NCI-H510A treated with DMSO at 0.1 percent for 48 hours (cell line): ENCODE measurements at places on chromosomes 2 and 18.
A peak's percentile ranks its signal among the peaks of the same experiment; 100 is the strongest.

GRCh38 chr18:42157420-42157819 is 202.4 kb downstream of the PIK3C3 start:
- DNase-seq, result no peak

- no peak for DNase-seq
Measured at GRCh38 chr2:136023416-136023815, 38.0 kb upstream of the DARS1 start.

DNA sequence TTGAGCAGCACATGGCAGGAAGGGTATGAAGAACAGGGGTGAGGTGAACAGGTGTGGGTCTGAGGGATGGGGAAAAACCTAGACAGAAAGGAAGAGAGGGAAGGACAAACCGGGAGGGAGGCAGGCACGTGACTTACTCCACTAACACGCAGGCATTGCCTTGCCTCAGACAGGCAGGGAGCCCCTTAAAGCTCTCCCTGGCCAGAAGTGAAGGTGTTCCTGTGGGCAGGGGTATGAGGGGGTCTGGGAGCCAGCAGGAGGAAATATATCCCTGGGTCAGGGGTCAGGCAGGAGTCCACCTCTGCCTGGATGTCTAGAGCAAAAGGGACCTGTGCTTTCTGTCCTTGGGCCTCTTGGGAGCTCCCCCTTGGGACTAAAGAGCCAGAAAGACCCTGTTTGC is 135.3 kb upstream of the EPAS1 start:
- DNase-seq, result no peak

DNA sequence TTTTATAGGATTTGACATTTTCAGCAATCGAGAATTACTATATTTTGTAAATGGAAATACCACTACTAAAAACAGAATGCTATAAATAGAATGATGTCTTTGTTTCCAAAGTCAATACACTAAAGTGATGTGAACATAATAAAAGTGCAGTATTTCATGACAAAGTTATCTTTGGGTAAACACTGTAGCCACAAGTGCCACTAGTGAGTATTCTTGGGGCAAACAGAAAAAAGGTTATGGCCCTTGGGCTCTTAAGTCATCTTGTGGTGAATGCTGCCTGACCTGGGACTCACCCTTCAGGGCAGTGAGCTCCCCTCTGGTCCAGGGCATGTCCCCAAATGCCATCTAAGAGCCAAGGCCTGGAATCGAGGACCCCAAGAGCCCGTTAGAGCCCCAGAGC is 99.2 kb upstream of the KYNU start:
- no peak for DNase-seq

DNA sequence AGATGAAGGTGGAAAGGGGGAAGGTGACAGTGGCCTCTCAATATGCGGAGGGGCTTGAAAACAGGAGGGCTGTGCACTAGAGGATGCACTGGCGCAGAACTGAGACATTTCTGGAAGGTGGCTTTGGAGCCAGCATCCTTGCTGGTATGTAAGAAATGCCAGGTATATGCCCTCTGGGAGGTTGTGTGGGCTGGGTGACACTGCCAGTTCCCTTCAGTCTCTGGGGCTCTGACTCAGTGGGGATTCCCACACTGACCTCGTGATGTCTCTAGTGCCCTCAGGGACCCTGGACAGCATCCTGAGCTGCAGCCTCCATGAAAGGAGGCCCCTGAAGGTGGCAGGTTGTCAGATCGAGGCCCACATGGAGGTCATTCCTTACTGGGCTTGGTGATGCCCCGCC is 74.0 kb downstream of the AGAP1 start:
- no peak for DNase-seq

DNA sequence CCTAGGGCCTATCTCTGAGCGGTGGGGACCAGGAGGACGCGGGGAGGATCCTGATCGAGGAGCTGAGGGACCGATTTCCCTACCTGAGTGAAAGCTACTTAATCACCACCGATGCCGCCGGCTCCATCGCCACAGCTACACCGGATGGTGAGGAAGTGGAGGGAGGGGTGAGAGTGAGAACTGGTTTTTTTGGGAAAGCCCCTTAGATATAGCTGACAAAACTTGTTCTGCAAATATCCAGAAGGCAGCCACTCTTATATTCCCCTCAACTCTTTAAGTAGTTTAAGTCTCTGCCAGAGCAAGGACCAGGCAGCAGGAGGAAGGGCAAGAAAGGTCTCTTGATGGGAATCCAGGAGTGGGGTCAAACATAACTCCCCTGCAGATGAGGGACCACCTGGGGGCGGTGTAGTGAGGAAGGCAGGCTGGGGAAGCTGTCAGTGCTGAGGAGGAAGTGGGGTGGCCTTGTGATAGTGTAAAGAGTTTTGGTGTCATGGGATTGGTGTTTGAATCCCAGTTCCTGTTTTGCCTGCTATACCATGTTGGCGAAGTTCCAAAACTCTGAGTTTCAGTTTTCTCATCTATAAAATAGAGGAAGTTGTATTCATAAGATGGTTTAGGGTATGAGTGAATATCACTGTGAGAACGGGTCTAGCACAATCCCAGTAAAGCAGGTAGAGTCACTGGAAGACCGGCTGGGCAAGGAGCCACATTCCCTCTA is 3.4 kb downstream of the NAGK start:
- DNase-seq, result no peak

- DNase-seq, result no peak
Measured at GRCh38 chr2:110888411-110888810, 156.0 kb downstream of the ACOXL start.

- DNase-seq, result no peak
Measured at GRCh38 chr2:22893761-22894517, 491.0 kb upstream of the KLHL29 start.

DNA sequence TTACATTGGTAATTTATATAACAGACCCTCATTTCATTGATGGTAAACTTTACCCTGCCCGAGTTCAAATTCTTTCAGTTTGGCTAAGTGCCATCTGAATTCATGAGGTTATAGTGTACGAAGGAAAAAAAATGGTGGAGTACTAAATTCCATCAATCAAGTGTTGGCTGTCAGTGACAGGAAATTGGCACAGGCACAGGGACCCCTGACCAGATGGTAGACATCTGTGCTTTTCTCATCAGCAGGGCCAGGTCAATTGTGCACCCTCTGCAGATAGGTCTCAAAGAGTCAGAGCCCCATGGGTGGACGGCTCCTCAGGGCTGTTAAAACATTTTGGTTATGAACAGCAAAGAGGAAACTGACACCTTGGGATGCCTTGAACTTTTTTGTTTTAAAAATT is 439.2 kb downstream of the SETBP1 start:
- DNase-seq, result no peak

DNA sequence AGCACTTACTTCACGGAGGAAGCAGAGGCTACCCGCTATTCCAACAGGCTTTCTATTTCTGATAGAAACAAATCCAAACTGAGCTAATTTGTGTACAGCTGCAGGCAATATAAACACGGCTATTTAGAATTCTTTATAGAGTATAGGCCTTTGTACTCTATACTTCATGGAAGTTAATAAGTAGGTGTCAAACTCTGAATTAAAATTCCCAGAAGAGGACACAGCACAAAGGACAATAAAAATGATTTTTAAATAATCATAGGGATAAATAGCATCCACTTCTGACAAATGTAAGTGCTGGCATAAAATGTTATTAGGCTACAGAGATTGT is 261.5 kb downstream of the AFF3 start:
- no peak for DNase-seq

- no peak for DNase-seq
Measured at GRCh38 chr2:68653538-68653982, 10.2 kb downstream of the PROKR1 start.

- DNase-seq, result no peak
Measured at GRCh38 chr18:35511428-35511827, 13.7 kb upstream of the INO80C start.

GRCh38 chr2:38265461-38265860 is 111.6 kb downstream of the ATL2 start:
- no peak for DNase-seq

- no peak for DNase-seq
Measured at GRCh38 chr2:202450785-202451184, 74.7 kb downstream of the BMPR2 start.

DNA sequence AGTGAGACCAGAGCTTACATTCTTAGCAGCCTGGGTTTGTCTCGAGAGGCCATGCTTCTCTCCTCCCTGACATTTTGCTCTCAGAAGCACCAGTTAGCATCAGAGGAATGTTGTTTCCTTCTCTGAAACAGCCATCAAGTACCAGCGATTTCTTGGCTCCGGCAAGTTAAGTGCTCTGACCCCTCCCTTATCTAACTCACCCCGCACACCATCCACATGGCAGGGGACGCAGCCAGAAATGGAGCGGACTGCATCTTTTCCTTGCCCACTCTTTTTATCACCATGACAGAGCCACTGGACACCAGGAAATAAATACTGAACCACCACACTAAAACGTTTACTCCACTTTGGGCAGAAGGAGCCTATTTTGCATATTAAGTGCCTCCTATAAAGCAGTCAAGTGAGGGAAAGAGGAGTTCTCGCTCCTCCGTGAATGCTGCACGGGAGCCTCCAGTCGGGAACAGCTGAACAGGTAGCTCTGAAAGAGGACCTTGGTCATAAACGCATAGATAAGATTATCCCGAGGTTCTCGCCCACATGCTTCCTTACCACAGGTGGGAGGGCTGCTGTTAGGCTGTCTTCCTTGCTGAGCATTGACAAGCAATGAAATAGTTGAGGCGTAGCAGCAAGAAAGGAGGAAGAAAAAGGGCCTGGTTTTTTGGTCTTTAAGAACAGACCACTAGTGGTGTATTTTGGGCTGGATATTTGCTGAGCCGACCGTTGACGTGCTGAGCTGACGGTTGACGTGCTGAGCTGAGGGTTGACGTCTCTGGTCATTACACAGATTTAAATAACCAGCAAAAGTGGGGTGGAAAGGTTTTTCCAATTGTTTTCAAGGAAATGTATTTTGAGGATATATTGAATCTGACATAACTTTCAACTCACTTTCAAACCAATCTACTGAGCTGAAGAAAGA is 71.4 kb upstream of the ITGB6 start:
- DNase-seq, result no peak

- no peak for DNase-seq
Measured at GRCh38 chr2:214549946-214550345, 139.1 kb downstream of the VWC2L start.

DNA sequence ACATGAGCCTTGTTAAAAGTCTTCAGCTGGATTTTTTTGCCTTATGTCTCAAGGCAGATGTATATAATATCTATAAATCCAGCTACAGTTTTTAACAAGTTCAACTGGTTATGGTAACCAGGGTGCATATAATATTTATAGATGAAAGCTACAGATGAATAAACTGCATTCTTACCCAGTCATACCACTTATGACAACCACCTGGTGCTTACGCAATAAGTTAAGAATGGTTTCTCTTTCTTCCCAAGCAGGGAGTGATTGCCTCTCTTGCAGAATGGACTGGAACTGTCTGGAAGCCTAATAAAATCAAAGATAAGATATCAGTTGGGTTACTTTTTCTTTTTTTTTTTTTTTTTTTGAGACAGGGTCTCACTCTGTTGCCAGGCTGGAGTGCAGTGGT is 19.6 kb downstream of the DHX57 start:
- no peak for DNase-seq

- DNase-seq, result no peak
Measured at GRCh38 chr2:36565712-36566111, 32.3 kb downstream of the FEZ2 start.

GRCh38 chr2:54476852-54477251 is 20.7 kb downstream of the SPTBN1 start:
- DNase-seq, result no peak

DNA sequence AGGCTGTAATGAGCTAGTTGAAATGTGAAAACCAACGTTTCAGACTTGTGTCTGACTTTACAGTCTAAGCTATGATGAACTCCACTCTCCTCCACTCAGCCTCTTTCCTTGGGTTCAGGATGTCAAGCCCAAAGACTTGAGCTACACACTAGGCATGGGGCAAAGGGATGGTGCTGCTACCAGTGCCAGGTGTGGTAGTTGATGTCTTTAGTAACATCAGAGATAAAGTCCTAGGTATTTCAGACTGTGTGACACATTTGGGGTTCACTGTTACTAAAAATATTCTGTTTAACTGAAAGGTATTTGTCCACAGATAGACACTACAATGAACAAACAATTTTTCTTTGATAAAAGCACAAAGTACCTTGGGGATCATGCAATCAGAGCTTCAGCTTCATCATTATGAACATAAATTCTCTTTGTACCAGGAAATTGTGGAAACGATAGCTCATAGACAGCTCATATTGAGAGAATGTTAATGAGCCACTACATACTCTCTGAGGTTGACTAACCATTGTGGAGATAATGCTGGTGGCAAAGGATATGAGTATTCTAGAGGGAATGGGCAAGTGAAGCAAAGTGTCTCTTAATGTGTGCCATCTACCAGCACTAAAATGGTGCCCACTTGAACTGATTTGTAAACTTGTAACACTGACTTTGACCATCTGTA is 253.7 kb upstream of the THUMPD2 start:
- no peak for DNase-seq

DNA sequence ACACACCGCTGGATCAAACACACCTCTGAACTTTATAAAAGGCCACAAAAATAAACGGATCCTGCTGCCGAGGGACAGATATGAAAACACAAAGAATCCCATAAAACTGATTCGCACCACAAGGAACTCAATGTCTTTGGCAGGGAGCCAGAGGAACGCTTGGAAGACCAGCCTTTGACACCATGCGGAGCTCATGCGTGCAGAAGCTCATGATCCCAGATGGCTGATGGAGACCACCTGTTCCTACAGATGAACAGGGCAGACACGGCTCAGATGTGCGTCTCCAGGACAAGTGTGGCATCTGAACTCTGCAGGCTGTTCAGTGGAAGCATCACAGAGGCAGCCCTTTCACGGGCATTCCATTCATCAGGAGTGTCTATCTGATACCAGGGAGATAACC is 24.9 kb downstream of the COPS9 start:
- DNase-seq, result no peak

GRCh38 chr2:222671259-222672067 is at the start of gene MOGAT1:
MOGAT1 (plus strand) TSS chr2:222671658; CDS start chr2:222671786, 128 bp downstream.
- DNase-seq, result peak; percentile 35

- DNase-seq, result no peak
Measured at GRCh38 chr18:58565021-58565420, 63.9 kb downstream of the ALPK2 start.

GRCh38 chr18:79684283-79684631 is 4.7 kb downstream of the CTDP1 start:
- no peak for DNase-seq

- DNase-seq, result peak; percentile 45
Measured at GRCh38 chr18:74126684-74127655, 20.7 kb downstream of the FBXO15 start.

DNA sequence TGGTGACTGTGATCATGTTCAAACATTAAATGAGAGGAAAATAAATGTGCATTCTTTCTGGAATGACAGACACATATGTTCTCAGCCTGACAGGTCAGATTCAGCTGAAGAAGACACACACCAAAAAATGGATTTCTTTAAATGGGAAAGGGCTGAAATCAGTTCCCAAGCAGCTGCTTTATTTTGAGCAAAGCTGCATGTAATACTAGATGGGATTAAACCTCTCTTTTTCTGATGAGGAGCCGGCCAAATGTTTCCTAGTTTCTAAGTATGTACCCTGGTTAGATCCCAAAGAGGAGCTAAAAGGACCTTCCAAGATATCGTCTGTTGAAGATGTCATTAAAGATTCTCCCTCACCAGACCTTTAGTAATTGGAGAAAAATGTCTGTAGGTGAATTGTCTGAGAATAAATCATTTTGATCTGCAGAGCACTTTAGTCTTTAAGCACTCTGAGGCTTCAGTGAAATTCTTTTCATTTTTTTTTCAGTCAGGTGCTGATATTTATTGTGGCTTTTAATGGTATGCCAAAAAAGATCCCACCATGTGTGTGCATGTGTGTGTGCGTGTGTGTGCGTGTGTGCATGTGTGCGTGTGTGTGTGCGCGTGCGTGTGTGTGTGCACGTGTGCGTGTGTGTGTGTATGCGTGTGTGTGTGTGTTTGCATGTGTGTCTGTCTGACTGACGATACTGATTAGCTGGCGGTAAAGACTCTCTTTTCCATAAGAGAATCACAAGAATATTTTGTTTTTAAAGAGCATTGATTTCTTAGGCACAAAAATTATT is 175.8 kb downstream of the IRS1 start:
- no peak for DNase-seq
